Mammary epithelial cell (primary cell): ENCODE measurements at places on chromosomes 5 and 9. TPM values are rescaled to one million over a fixed set of nuclear protein-coding genes. Genes with fewer than 3 reads are reported as not detected.

PCDHGA12 gene
- total RNA-seq, result 24.5 TPM

NTRK2 gene
- 0.07 TPM in 1 of 2 replicates, not detected in the other for total RNA-seq

PRRX2 gene
- not detected in 2 replicates for total RNA-seq

- peak; percentile 40 for DNase-seq
Measured at GRCh38 chr5:172454358-172455086, at the start of gene SH3PXD2B. Gene SH3PXD2B (minus strand): TSS chr5:172454525. CDS start chr5:172454352, 173 bp downstream.

GRCh38 chr5:180043377-180043776 is 28.2 kb downstream of the RNF130 start:
- no peak for DNase-seq

- DNase-seq, result no peak
Measured at GRCh38 chr5:146005264-146005663, 68.9 kb downstream of the SH3RF2 start.

DNA sequence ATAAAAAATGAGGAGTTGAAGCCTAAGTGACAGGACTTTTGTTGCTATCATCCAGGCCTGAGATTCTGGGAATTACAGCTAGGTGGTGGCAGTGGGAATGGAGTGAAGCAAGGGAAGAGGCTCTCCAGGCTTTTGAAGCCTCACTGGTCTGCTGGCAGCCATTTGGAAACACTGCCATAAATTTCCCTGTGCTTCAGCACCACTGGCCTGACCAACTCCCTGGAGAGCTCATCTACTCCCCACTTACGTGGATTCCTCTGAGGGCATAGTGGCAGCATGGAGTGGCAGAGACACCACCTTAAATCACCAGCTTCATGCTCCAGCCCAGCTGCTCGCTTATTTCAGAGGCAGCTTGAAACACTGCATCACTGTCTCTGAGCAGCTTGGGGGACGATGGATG is 518.2 kb downstream of the TLR4 start:
- DNase-seq, result no peak

- no peak for DNase-seq
Measured at GRCh38 chr5:156121882-156122281, 205.1 kb upstream of the SGCD start.
